Endothelial cell (in vitro differentiated cells): ENCODE measurements at places on chromosomes 2 and 18. TPM values are rescaled to one million over a fixed set of nuclear protein-coding genes. Genes with fewer than 3 reads are reported as not detected.

GRCh38 chr2:207772081-207772843 is 2.6 kb upstream of the FZD5 start:
- DNase-seq: peak; percentile 30

- DNase-seq: no peak
Observed at GRCh38 chr2:97963880-97964279, 31.9 kb downstream of the TMEM131 start.

GLI2 gene
- total RNA-seq: 1.2 TPM

DNA sequence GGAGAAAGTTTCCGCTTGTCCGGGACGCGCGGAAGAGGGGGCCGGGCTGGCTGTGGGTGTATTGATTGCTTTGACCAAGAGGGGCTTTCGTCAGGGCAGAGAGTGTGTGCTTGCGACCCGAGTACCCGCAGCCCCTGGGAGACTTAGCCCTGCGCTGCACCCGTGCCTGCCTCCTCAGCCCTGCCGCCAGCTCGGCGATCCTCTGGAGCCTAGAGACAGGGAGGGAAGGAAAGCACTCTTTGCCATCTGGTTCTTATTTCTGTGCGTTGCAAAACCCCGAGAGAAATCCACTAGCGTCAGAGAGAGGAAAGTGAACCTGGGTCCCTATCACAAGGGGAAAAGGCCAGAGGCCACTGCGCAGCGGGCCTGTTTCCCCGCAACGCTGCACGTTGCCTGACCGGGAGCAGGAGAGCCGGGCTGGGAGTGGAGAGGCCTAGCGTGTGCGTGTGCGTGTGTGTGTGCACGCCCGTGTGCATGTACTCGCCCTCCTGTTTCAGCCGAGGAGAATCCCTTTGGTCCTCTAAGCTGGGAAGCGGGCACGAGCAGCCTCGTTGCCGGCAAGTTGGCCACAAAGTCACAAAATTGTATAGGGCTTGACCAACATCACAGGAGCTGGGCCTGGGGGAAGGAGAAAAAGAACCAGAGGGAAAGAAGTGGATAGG is 1.7 kb downstream of the SIX3 start:
- no peak for DNase-seq

DNA sequence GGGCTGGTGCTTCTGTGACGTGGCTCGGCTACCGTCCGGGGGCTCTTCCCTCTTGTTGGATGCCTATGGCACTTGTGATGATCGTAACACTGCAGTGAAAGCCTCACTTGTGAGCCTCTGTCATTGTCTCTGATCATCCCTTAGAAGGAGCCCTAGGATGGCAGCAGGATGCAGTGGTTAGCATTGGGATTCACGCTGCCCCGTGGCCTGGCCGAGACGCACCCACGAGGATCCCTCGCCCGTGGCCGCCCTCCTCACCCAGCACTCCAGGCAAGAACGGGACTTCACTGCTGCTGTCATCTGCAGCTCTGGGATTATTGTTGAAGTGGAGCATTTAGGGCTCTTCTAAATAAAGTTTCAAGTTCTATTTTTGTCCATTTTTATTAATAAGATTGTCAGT is 46.8 kb upstream of the CTDP1 start:
- DNase-seq: no peak

PMAIP1 gene
- 3.2 TPM for total RNA-seq

GRCh38 chr2:159211447-159212396 is 74.8 kb downstream of the WDSUB1 start:
- DNase-seq: no peak
